ENCODE measurements at places on chromosomes 3 and 15.

- DNase-seq = no peak
Observed at GRCh38 chr3:52453496-52454249, at the start of gene TNNC1. TSS of gene TNNC1 (minus strand) at chr3:52454041. CDS start at chr3:52454015, 26 bp downstream.

DNA sequence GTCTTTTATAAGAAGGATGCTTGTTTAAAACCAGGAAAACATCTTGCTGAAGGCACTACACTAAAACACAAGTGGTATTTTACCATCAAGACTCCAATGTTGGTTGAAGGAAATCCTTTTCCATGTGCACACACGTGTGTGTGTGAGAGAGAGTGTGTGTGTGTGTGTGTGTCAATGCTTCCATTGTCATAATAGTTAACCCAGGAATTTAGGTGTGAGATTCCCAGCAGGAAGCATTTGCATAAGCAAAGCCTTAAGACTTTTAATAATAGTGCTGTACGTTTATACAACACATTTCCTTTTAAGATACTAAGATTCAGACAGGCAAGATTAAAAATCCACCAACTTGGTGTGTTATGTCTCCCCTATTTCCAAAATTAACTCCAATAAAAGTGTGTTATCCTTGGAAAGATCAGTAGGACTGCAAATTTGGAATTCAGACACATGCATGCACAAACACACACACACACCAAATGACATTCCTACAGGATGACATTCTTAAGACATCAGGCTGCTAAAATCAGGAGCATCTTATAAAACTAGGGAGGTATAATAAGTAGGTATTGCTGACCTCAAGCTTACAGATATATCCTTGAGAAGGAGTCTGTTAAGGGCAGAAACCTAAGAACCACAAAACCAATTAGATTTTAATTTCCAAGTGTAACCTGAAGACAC is 18.3 kb downstream of the LMCD1 start:
- no peak for DNase-seq

DNA sequence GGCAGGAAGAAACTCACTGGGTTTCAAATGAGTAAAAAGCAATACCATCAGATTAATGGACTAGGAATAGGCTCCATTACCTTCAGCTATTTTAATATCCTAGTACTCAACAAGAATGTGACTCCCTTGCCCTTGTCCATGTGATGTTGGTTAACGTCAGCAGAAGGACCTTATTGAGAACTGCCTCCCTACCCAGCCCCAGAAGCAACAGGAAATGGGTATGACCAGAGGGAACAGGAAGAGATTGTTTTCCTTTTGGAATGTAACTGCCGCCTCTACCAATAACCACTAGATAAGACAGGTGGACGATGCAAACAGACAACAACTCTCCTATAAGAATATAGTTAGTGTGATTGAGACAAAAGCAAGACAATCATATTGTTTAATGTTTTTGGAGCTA is 10.4 kb upstream of the MME start:
- no peak for DNase-seq

- DNase-seq = no peak
Observed at GRCh38 chr15:73686781-73687256, 2.6 kb downstream of the CD276 start.

DNA sequence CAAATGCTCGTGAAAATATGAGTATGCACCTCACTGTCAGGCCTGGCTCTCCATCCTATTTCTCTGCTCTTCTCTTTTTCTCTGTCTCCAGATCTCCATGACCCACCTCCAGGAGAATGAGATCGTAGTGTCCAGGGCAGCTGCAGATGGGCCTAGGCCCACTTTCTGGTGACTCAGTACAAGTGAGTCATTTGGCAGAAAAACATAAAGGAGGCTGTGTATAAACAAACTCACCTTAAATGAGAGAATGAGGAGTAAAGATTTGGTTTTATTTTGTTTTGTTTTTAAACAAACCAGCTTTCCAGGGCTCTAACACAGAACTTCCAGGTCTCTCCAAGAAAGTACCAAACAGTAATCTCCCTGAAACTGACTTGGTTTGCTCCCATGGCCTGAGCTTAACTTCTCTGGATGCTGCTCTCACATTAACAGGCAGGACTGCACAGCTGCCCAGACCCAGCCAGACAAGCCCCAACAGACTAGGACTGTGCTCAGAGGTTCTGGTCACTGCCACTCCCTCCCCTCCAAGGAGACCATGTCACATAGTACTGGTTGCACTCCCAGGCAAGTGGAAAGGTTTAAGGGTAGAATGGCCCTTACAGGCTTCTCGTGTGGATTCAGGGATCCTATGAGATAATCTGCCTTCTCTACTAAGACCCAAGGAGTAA is 1.5 kb upstream of the HEG1 start:
- no peak for DNase-seq
